Memory B cell (primary cell): ENCODE measurements at places on chromosomes 16 and 17.

- DNase-seq: no peak
Measured at GRCh38 chr17:10776381-10776780, 27.5 kb downstream of the TMEM238L start.

DNA sequence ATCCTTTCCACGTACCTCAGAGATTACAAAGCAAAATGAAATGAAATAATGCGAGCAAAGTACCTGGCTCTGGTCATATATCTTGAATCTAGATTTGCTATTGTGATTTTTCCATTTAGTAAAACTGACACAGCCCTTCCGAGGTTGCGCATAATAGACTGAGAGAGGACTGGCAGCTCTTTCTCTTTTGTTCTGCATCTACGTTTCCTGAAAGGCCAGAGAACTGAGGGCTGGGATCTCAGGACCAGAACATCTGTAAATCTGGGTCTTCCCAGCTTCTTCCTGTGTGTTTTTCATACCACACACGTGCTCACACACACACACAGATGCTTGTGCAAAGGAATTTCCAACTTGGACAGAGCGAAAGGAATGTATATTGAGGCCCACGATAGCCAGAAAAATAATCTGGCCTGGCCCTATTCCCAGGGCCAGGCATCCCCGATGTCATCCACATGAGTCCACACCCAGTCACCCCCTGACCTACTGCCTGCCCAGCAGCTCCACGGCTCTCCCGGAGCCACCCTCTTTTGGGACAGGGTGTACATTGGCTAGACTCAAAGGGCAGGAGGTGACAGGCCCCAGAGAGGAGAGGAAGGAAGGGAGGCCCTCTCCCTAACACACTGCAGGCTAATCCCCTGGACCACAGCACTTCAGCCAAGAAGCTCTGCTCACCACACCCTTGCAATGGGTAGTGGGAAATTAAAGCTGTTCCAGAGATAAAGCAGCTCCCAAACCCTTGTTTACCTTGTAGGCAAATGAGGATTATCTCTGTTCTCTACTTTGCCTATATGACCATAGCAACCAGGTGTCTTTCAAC lies 41.8 kb downstream of the NOL11 start:
- DNase-seq: no peak

GRCh38 chr16:592518-593306 lies 2.8 kb downstream of the RAB40C start:
- no peak for DNase-seq

- no peak for DNase-seq
Measured at GRCh38 chr16:79717333-79718137, 117.0 kb upstream of the MAF start.

DNA sequence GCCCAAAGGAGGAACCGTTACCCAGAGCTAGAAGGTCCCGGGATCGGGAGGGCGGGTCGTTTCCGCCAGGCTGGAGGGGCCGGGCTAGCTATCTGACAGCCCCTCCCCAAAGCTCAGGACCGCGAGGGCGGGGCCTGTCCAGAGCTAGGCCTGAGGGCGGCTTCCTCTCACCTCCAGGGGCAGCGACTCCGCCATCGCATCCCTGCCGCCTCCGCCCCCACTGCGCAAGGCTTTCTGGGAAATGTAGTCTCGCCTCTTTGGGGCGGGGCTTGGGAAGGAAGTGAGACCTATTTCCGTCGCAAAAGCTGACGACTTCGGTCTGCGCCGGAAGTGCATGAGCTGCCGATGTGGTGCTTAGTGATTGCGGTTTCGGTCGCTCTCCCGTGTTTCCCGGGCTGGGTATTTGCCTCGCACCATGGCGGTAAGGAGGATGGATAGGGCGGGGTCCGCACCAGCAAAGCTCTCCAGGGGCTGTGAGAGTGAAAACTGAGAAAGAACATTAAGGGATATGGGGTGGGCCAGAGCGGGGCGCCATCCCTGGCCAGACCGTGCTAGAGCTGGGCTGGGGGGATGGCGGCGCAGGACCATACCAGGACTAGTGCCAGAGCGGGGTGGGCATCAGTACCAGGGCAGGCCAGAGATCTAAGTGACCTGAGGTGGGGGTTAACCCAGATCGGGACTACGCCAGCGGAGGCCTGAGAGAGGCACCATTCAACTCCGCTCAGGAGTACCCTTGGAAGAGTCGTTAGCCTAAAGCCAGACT lies at the start of gene TMEM208:
TMEM208 (plus strand) TSS at position 327 of the 763 bp plus-strand sequence; CDS start at position 416, 89 bp downstream.
- DNase-seq: peak; percentile 99

- peak; percentile 9 for DNase-seq
Measured at GRCh38 chr16:53068423-53068833, 13.6 kb downstream of the CHD9 start.

DNA sequence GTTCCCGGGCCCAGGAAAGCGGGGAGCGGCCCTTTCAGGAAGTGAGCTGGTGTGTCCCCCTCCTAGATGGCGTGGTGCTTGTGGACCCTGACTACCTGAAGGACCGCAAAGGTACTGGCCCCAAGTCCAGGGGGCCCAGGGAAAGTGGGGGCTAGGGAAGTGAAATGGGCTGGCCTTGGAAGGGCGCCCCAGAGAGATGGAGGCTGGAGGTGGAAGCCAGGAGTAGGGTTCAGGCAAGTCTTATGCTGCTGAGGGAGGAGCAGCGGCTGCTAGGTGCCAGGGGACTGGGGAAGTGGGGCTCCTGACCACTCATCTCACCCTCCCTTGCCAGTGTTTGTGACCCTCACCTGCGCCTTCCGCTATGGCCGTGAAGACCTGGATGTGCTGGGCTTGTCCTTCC lies 5.6 kb downstream of the ARRB2 start:
- no peak for DNase-seq

- no peak for DNase-seq
Measured at GRCh38 chr17:9522074-9522473, 53.5 kb downstream of the STX8 start.

- no peak for DNase-seq
Measured at GRCh38 chr17:66987059-66987616, 22.6 kb downstream of the CACNG4 start.

GRCh38 chr17:28916302-28916934 lies 13.5 kb upstream of the DHRS13 start:
- peak; percentile 32 for DNase-seq

- no peak for DNase-seq
Measured at GRCh38 chr17:78908426-78908825, 5.4 kb upstream of the CEP295NL start.

GRCh38 chr16:74224828-74225612 lies 71.6 kb upstream of the PSMD7 start:
- DNase-seq: no peak

- DNase-seq: peak; percentile 71
Measured at GRCh38 chr16:81873843-81874752, 95.0 kb downstream of the PLCG2 start.

GRCh38 chr16:50265260-50265659 lies 1.1 kb upstream of the ADCY7 start:
- no peak for DNase-seq

- no peak for DNase-seq
Measured at GRCh38 chr16:22903716-22904115, 89.8 kb downstream of the HS3ST2 start.

DNA sequence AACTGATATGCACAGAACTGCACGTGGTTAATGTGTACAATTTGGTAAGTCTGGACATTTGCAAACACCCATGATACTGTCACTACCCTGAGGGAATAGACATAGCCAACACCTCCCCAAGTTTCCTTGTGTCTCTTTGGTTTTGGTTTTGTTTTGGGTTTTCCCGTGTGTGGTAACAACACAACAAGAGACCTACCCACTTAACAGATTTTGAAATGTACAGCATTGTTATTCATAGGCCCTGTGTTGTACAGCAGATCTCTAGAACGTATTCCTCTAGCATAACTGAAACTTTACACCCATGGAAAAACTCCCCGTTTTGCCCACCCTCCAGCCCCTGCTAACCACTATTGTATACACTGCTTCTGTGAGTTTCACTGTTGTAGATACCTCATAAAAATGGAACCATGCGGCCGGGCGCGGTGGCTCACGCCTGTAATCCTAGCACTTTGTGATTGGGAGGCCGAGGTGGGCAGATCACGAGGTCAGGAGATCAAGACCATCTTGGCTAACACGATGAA lies 76.3 kb upstream of the TBC1D3K start:
- no peak for DNase-seq

- no peak for DNase-seq
Measured at GRCh38 chr17:9702482-9702881, 57.2 kb downstream of the USP43 start.

- DNase-seq: no peak
Measured at GRCh38 chr16:2710711-2711231, 9.3 kb downstream of the PRSS27 start.

DNA sequence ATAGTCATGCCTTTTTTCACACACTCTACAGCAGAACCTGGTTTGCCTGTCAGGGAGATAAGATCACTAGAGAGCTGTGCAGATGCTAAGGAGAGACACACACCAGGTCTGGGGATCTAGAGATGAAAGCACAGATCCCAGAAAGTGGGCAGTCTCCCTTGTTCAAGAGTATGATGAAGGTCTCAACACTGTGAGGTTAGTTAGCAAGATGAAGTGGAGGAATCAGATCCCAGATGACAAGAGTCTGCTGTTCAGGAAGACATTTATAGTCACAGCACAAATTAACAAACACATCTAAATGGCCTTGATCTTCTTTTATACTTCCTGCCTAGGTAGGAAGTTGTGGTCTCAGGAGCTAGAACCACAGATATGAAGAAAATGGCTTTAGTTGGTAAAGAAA lies 23.4 kb upstream of the SKAP1 start:
- no peak for DNase-seq

DNA sequence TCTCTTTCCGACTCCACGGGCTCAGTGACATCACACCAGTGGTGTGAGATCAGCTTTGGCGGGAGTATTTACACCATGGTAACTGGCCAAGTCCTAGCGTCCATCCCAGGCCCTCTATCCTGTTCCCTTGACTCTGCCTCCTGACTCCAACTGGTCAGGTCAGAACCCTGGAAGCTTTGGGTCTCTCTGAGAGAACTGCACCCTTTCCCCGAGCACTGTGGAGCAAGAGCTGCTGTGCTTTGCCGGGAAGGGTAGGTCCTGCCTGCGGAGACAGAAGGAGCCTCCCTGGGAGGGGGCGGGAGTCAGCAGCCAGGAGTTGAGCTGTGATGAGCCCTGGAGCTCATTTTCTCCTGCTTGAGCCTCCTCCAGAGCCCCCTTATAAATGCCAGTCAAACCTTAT lies 212.1 kb upstream of the TNRC6C start:
- DNase-seq: no peak

DNA sequence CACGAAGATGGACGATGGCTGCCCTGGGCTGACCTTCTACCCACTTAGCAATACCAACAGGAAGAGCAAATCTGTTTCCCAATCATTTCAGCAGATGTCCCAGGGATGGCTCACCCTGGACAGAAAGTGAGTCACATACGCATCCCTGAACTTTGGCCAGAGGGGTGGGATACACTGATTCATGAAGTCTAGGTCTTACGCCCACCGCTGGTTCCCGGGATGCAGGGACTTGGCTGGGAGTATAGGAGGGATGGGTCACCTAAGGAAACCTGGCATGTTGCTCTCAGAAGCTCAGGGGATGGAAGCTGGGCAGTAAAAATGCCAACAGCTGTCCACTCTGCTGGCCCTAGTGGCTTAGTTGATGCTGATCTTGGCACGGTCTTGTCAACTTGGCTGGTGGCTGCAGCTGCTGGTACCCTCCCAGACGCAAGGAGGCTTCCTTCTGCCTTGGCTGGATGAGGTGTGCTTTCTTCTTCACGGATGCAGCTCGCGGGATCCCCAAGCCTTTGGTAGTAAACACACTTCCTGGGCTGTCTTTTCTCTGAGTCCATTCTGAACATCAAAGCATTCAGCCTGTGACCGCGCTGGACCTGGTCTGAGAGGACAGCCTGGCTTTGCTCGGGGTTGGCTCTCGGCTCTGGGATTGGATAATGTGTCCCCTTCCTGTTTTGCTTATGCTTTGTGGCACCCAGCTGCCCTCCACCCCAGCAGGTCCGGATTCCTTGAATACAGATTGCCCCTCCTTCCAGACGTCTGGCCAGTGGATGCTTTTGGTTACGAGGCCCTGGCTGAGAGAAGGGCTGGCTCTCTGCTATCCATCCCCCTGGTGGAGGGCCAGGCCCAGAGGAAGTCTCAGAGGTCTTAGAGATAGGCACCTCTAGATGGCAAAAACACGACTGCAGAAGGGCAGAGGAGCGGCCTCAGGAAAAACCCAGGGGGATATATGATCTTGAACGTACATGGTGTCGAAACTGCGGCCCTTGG lies 71.5 kb downstream of the RAP1GAP2 start:
- DNase-seq: no peak

- no peak for DNase-seq
Measured at GRCh38 chr16:56634715-56635440, 2.4 kb downstream of the MT1M start.

DNA sequence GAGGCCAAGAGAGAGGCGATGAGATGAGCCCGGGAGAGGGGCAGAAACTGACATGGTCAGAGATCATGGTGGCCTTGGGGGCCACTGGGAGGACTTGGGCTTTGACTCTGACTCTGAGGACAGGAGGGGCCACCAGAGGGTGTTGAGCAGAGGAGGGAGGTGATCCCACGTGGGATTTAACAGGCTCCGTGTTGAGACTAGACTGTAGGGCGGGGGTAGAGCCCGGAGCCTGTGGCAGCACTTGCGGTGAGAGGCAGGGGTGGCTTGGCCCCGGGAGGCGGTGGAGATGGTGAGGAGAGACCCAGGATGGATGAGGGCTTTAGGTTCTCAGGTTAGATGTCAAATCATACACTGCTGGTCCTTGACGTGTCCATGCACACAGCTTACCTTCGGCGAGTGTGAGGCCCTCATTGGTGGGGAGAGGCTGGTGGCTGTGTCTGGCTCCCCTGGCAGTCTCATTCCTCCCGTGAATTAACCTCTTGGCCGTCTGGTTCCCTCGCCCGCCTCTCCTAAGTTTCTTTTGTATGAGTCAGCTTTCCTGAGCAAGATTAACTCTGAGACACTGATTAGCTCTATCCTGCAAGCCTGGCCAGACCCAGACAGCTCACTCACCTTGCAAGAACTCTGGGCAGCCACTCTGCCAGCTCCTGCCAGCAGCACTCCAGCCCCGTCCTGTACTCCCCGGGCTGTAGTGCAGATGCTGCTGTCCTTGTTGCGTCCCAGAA lies 39.7 kb downstream of the VPS35L start:
- no peak for DNase-seq

DNA sequence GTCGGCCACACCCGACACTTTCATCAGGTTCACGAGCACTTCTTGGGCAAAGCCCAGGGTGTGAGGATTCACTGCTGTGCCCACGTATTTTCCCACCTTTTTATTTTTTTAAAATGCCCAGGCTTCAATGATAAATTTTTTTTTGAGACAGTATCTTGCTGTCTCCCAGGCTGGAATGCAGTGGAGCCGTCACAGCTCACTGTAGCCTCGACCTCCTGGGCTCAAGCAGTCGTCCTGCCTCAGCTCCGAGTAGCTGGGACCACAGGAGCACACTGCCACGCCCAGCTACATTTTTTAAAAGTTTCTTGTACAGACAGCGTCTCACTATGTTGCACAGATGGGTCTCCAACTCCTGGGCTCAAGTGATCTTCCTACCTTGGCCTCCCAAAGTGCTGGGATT lies 17.8 kb downstream of the UTS2R start:
- DNase-seq: no peak

DNA sequence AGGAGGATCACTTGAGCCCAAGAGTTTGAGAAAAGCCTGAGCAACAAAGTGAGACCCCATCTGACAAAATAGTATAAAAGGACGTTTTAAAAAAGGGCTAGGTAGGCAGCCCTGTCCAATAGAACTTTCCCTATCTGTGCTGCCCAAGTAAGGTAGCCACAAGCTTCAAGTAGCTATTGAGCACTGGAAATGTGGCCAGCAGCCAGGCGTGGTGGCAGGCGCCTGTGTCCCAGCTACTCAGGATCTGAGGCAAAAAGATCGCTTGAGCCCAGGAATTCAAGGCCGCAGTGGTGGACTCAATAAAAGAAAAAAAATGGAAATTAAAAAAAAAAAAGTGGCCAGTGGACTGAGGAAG lies 1.5 kb upstream of the NQO1 start:
- no peak for DNase-seq

- no peak for DNase-seq
Measured at GRCh38 chr16:12366313-12366712, 389.8 kb downstream of the SNX29 start.
